ENCODE measurements at places on chromosomes 13 and 19.

GRCh38 chr13:47146991-47147811 lies 250.3 kb upstream of the HTR2A start:
- no peak for DNase-seq

GRCh38 chr19:45037393-45038169 lies 1.3 kb upstream of the CLASRP start:
- no peak for DNase-seq

- DNase-seq: no peak
Observed at GRCh38 chr13:20429682-20430081, 96.0 kb downstream of the CRYL1 start.

DNA sequence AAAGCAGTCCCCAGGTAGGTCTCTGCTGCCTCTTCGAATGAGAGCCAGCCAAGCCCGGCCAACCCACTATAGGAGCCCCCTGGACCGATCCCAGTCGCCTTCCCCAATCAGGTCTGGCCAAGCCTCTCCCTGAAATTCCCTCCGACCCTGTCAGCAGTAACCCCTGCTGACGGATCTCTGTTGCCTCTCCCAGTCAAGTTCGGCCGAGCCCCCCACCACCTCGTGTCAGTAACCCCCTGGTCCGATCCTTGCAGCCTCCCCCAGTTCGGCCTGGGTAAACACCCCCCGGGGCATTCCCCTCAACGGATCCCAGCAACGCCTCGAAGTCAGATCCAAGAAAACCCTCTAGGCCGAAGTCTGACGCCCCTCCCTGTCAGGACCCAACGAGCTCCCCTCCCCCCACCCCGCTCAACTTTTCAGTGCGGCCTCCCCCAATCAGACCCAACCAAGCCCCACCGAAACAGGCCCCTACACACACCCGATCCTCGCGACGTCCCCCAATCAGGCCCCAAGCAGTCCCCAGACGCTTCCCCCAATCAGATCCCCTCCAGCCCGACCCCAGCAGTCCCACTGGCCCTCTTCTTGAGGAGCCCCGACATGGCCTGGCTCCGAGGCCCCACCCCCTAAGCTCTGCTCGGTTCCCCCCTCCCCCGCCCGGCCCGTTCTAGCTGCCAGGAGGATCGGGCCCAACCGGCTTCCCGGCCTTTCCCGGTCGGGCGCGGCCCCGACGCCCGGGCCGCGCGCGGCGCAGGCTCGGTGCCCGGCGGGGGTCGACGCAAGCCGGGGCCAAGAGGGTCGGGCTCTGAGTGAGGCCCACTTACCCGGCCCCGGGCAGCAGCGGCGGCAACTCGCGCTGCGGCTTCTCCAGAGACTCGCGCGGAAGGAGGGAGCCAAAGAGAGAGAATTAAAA lies 1.8 kb downstream of the TNPO2 start:
- peak; percentile 77 for DNase-seq

GRCh38 chr13:32320528-32320927 lies 5.2 kb downstream of the BRCA2 start:
- DNase-seq: no peak

GRCh38 chr19:46620716-46621115 lies 4.2 kb downstream of the PTGIR start:
- DNase-seq: no peak

- no peak for DNase-seq
Observed at GRCh38 chr13:73623281-73623680, 510.9 kb downstream of the KLF12 start.

DNA sequence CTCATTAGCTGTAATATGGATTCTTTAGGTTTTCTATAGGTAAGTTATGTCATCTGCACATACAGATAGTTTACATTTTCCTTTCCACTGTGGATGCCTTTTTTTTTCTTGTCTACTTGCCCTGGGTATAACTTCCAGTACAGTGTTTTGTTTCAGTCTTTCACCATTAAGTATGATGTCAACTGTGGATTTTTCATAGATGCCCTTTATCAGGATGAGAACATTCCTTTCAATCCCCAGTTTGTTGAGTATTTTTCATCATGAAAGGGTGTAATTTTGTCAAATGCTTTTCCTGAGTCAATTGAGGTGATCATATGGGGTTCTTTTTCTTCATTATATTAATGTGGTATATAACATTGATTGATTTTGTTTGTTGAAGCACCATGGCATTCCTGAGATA lies 43.6 kb upstream of the SACS start:
- no peak for DNase-seq

- no peak for DNase-seq
Observed at GRCh38 chr13:110327051-110327721, 20.1 kb downstream of the COL4A2 start.

GRCh38 chr13:83311886-83312577 lies 570.2 kb downstream of the SLITRK1 start:
- no peak for DNase-seq

DNA sequence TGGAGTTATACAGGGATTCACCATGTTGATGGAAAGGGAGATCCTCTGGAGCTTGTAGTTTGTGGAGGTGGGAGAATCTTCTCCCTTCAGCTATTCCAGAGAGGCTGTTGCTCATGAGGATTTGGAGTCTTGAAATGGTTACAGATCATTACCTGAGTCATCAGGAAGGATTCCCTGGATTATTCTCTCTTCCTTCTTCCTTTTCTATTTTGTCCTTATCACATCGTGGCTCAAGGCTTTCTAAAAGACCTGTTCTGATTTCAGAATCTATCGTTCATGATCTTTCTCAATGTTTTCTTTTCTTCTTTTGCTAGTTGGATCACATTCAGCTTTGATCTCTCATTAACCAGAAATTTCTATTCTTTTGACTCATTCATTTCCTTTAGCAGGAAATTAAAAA lies 196.0 kb downstream of the KLF5 start:
- DNase-seq: no peak

GRCh38 chr13:95793781-95794180 lies 116.8 kb downstream of the DNAJC3 start:
- DNase-seq: no peak

DNA sequence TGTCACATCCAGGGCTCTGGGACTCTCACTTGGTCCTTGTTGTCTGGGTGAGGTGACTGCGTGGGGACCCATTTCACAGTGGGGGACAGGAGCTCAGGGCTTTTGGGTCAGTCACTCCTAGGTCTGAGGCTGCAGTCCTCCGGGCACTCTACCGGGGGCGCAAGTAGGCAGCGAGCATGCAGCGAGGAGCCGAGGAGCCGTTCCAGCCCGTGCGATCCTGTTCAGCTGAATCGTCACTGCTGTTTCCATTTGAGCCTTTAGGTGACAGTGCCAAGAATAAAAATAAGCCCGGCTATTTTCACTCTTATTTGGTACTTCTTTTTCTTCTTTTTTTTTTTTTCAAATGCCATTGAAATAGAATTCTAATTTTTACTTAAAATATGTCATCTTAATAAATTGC lies 126.5 kb downstream of the ZNF536 start:
- DNase-seq: no peak

- no peak for DNase-seq
Observed at GRCh38 chr19:5112681-5113575, 144.0 kb downstream of the KDM4B start.

DNA sequence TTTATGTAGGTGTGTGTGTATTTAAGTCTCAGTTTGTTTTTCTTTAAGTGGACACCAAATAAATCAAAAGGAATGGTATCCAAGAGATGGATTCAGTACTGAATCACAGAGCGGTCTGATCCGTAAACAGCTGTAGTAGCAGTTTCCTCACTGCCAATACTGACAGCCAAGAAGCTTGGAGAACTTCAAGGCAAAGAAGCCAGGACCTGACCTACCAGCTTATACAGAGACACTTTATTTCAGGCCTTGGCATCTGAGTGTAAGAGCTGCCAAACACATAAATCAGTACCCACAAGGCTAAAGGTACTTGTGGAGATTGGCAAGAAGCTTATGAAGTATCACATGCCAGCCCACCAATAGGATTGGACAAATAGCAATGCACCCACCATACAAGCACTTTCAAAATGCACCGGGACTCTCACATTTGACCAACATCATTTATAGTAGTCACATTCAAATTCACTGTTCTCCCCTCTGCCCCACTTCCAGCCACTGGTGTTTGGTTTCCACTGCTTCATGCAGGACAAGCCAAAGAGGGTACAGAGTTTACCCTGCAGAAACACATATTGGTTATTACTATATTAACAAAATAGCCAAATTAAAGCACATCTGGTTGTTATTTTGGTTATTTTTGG lies 357.9 kb downstream of the KLF12 start:
- no peak for DNase-seq

DNA sequence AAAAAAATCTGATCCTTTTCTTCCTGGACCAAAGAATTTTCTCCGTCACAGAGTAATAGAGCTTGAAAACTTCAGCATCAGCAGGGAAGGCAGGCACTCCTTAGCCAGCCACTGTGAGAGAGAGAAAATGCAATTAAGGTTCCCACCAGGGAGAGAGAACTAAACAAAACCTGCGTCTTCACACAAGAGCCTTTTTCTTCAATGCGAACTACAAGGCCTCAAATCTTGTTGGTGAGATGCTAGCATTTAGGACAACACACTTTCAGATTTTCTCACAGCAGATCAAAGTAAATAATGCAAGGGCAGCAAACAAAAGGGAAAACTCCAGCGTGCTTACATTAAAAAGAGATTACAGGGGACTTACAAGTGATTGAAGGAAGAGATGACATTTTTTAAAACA lies 80.1 kb downstream of the DACH1 start:
- DNase-seq: no peak

- no peak for DNase-seq
Observed at GRCh38 chr19:42196011-42197001, 21.2 kb downstream of the DEDD2 start.

- no peak for DNase-seq
Observed at GRCh38 chr19:35718345-35719041, 690 bp downstream of the KMT2B start.

- no peak for DNase-seq
Observed at GRCh38 chr19:17200408-17201079, 14.6 kb upstream of the USE1 start.

DNA sequence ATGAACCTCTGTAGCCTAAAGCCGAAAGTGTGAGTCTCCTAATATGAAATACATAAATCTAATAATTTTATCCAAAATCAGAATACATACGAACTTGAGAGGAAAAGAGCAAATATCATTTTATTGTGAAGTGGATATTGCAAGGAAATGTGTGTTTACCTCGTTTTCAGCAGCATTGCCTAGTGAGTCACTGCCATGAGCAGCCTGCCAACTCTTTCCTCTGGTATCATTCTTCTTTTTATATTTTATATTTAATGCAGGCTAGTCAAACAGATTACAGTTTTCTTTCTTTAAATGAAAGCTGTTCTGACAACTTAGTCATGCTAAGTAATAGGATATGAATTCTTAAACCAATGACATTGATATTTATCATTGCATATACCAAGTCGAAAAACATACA lies 44.2 kb downstream of the EDNRB start:
- DNase-seq: no peak

DNA sequence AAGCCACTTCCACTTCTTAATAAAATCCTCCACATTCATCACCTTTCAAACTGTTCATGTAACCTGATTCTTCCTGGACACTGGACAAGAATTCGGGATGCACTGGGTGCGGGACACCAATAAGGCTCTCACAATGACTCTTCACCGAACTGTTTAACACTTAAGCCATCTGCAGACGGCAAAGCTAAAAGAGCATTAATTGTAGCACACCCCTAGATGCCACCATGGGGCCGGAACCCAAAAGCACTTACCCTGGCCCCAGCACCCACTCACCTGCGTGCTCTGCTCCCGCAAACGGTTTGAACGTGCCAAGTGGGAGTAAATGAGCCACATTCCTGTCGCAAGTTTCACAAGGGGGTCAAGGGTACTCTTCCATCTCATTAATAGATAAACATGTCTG lies 254.3 kb upstream of the PRR20A start:
- no peak for DNase-seq

GRCh38 chr13:50684366-50684765 lies 159.1 kb downstream of the DLEU7 start:
- no peak for DNase-seq

GRCh38 chr13:30978981-30979956 lies 46.8 kb downstream of the TEX26 start:
- DNase-seq: no peak

GRCh38 chr19:39064405-39064804 lies 19.8 kb upstream of the ACP7 start:
- no peak for DNase-seq

GRCh38 chr13:31322702-31323405 lies 123.1 kb downstream of the B3GLCT start:
- no peak for DNase-seq

GRCh38 chr13:35764326-35765015 lies 288.0 kb upstream of the MAB21L1 start:
- no peak for DNase-seq

- no peak for DNase-seq
Observed at GRCh38 chr19:49475995-49476880, 2.2 kb downstream of the FLT3LG start.

DNA sequence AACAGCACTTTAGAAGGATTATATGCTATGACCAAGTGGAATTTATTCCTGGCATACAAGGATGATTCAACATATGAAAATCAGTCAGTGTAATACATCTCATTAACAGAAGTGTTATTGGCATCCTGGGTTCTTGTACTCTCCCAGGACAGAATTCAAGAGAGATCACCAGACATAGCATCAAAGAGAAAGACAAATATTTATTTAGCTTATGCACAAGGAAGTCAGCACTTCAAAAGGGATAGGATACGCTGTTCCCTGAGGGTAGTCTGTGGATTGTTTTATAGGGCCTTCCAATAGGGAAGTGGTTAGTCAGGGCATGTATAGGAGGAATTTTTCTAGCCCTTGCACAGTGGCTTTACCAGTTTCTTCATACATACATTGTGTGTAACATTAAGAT lies 1238.0 kb downstream of the PCDH17 start:
- no peak for DNase-seq

DNA sequence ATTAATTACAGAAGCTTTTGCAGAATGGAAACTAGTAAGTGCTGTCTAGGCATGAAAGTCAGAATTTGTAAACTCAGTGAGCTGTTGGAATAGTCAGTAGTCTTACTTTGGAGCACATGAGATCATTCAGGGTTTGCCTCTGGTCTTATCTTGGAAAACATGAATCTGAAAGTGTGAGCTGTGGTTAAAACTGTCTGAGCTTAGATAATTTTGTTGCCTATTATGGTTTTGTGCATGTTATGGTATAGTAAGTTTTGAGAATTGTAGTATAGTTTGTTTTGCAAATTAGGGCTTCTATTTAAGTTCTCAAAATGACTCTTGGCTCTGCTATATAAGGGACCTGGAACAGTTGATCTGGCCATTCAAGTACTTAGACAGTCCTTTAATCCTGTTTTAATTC lies 53.7 kb upstream of the TRPC4 start:
- DNase-seq: no peak

GRCh38 chr19:54104998-54105715 lies 2.5 kb downstream of the NDUFA3 start:
- DNase-seq: no peak

- DNase-seq: no peak
Observed at GRCh38 chr19:58325311-58326022, 1.3 kb upstream of the ZSCAN22 start.

DNA sequence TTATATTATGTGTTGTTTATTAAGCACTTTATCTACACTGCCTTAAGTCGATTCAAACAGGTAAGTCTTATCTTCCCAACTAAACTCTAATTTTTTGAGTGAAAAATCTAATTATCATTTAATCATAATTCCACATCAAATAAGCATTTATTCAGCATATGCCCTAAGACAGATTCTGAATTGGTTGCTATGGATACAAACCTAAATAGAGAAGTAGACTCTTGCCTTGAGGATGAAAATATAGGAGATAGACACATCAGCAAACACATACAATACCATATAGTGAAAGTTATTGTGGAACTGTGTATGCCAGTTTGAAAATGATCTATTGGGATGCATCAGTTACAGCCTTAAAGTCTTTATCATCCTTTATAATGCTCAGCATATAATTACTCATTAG lies 1679.9 kb downstream of the SLITRK1 start:
- no peak for DNase-seq
